AG04450 (cell line): ENCODE measurements at places on chromosomes 5 and 9.

DNA sequence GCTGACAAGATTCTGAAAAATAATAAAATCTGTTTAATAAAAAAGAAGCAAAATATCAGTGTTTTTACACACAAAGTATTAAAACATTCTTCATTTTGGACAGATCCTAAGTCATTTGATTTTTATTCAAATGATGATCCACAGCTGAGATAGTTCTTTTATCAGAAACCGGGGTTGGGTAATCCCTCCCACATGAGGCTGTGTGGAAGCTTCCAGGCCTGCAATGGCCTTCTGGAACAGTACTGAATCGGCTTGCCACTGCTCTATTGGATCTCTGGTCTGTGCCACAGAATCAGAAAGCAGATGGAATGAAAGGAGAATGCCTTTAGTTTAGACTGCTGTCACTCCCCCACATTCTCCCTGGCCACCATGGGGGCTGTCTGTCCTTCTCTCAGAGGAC is 6.1 kb upstream of the C5orf58 start:
- DNase-seq, result no peak

DNA sequence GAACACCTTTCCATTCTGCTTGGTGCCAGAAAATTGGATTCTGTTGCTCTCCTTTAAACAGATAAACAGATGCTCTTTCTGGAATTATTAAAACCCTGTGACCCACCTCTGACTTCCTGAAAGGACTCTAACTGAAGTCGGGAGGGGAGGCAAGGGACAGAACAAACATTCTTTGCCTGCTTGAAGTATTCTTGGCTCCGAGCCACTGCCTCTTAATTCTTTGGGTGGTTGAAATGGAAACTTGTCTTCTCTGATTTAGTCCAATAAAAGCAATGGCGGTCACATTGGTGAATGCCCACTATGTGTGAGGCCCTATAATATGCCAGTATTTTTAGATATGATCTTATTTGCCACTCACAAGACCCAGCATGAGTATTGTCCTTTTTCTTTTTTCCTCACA is 236.8 kb downstream of the SLIT3 start:
- DNase-seq, result no peak

GRCh38 chr9:124009531-124010217 is 1.9 kb upstream of the LHX2 start:
- no peak for DNase-seq

- no peak for DNase-seq
Observed at GRCh38 chr9:25613709-25614108, 64.5 kb downstream of the TUSC1 start.

- no peak for DNase-seq
Observed at GRCh38 chr5:157203417-157203816, 22.8 kb downstream of the ITK start.

- DNase-seq, result no peak
Observed at GRCh38 chr5:77325921-77326541, 115.6 kb downstream of the PDE8B start.

DNA sequence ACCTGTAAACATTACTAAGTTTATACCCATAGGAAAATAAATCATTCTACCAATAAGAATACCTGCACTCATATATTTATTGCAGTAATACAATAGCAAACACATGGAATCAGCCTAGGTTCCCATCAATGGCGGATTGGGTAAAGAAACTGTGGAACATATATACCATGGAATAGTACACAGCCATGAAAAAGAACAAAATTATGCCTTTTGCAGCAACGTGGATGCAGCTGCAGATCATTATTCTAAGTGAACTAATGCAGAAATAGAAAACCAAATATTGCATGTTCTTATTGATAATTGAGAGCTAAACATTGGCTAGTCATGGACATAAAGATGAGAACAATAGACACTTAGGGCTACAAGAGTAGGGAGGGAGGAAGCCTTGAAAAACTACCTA is 667.4 kb upstream of the WWC1 start:
- no peak for DNase-seq
